Activated CD4-positive, alpha-beta T cell treated with anti-CD3 and anti-CD28 coated beads, Interleukin-2, amount 50 U/mL, for 24 hours (primary cell): ENCODE measurements at places on chromosomes 2 and 18.

GRCh38 chr18:75500545-75500944 lies 73.0 kb upstream of the SMIM21 start:
- no peak for DNase-seq

DNA sequence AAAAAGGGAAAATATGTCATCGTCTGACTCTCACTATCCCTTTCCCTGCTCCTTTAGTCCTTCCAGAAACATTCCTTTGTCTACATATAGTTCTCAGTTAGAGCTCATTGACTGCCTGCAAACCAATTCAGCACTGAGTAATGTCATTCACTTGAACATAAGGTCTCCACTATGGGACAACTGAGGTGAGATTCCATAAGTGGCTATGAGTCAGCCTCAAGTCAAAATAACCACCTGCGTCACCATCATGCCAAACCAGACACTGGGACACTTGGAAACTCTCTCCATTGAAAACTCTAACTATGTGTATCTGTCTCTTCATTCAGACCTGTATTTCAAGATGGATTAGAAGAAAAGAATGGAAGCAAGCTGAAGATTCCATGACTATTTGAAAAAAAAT lies 878.0 kb upstream of the PIK3C3 start:
- DNase-seq, result no peak

DNA sequence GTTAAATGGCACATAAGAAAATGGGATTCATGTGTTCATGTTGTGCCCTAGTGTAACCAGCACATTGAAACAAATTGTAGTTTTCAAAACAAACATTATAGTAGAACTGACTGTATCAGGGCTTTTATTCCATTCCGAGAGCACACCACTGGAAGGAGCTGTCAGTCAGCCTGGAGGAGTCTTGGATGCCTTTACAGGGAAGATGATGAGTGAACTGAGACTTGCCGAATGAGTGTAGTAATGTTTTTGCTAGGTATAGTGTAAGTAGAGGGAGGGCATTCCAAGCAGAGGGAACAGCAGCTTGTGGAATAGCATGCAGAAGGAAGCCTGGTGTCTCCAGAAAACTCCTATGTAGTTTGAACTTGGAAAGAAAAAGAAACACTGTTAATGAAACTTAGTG lies 183.5 kb downstream of the MCFD2 start:
- no peak for DNase-seq

- DNase-seq, result no peak
These were observed 73.9 kb downstream of the ACKR3 start for GRCh38 chr2:236643480-236643879.

- no peak for DNase-seq
These were observed 295.4 kb upstream of the ATP5MC3 start for GRCh38 chr2:175476948-175477347.

GRCh38 chr2:10534514-10535250 lies 86.6 kb upstream of the ODC1 start:
- no peak for DNase-seq

DNA sequence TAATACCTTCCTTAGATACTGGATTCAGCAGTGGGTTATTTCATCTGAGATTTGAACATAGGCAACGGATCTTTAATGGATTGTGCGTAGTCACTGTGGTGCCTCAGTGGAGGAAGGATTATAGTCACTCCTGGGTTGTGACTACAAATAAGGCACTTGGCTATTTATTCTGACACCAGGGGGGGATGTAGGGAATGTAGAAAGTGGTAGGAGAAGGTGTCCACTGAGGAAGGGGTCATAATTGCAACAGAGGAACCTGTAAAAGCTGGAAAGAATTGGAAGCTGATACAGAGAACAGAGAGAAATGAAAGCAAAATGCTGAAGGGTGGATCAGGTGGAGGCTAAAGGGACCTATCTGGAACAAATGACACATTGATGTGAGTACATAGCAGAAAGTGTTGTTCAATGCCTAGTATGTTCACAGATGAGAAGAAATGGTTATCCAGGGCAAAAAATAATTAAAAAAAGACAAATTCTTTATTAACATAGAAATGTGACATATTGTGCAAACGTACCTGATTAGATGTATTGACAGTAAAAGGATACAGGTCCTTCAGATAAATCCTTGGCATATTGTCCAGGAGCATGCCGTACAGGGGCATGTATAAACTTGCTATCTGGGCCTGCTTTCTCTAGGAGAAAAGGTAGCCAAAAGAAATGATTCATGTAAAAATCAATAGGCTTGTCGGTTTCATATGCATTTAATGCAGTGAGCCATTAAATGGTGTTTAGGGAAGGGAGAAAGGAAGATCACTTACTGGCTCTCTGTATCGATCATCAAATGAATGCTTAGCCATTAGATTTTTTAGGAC lies 91.2 kb upstream of the CCDC195 start:
- DNase-seq, result no peak
